AG09309 (cell line): ENCODE measurements at places on chromosomes 6 and 20.
A peak's percentile ranks its signal among the peaks of the same experiment; 100 is the strongest.

DNA sequence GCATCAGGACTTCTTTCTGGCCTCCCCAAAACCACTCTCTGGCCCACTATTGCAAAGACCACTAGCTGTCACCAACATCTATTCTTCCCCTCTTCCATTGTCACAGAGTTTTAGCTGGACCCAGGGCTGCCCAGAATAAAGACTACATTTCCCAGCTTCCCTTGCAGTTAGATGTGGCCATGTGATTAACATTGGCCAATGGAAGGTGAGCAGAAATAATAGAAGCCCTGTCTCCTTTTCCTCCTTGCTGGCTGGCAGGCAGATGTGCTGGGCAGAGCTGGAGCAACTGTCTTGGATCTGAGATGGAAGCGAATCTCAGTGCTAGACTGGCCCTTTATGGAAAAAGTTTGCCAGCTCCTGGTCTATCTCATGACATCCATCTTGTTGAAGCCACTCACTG is 97.0 kb downstream of the KCNB1 start:
- DNase-seq = no peak

DNA sequence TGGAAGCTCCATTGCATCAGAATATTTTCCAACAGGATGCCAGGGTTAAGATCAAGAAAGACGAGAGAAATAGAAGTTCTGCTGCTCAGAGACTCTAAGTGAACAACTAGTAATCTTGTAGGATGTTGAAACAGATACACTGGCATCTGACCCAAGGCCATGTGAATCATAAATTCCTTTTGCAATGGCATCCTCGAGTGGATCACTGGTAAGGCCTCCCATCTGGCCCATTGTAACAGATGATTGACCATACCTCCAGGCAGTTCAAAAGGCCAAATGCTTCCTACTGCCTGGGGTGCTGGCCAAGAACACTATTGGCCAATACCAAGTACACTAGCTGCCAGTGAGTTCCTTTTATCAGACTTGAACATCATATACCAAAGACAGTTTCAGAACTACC is 9.9 kb upstream of the SLC17A3 start:
- DNase-seq = peak; percentile 67

DNA sequence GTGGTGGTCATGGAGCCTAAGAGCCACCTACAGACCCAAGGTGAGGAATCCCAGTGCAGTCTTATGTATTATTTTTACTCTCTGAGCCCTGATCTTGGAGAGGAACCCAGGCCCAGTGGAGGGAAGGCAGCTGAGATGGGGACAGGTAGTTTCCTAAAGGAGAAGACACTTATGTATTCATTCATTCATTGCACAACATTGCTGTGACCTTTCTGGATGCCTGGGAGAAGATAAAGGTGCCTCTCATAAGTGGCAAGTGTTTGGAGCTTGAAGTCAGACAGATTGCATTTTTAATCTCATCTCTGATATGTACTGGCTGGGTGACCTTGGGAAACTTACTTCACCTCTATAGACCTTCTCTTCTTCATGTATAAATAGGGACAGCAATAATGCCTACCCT is 111.1 kb downstream of the CEBPB start:
- DNase-seq = no peak

- DNase-seq = no peak
Measured at GRCh38 chr6:99602520-99603420, 3.9 kb upstream of the PRDM13 start.

DNA sequence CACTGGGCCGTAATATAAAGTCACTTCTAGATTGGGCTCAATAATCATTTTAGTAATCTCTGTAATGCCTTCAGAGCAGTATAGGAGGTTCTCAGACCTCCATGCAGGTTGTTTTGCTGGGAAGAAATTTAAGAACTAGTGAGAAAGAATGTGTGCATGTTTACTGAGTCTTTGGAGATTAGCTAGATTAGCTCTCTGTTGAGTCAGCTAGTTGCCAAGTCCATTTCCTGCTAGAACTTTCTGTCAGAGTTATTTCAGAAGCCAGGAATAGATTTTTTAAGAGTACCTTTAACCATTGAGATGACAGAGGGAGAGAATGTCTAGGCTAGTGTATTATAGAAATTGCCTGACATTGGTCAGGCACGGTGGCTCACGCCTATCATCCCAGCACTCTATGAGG is 33.3 kb downstream of the ORC3 start:
- DNase-seq = peak; percentile 14

- DNase-seq = no peak
Measured at GRCh38 chr6:150048099-150048498, 20.8 kb downstream of the ULBP3 start.

DNA sequence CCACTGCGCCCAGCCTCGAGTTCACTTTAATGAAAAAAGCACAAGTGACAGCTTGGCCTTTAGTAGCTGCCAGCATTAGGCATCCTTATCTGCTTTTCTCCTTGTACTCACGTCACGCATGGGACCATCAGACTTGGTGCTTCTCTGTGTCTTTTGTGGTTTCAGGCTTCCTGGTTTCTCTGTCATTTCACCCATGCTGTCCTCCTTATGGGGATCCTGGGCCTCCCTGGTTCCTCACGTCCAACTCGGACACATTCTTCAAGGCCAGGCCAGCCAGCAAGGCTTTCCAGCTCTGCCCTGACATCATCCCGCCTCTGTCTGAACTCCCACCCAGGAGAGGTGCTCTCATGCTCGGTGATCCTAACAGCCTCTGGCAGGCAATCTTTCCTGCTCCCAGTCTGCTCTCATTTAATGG is 83.2 kb downstream of the TIAM2 start:
- DNase-seq = no peak

DNA sequence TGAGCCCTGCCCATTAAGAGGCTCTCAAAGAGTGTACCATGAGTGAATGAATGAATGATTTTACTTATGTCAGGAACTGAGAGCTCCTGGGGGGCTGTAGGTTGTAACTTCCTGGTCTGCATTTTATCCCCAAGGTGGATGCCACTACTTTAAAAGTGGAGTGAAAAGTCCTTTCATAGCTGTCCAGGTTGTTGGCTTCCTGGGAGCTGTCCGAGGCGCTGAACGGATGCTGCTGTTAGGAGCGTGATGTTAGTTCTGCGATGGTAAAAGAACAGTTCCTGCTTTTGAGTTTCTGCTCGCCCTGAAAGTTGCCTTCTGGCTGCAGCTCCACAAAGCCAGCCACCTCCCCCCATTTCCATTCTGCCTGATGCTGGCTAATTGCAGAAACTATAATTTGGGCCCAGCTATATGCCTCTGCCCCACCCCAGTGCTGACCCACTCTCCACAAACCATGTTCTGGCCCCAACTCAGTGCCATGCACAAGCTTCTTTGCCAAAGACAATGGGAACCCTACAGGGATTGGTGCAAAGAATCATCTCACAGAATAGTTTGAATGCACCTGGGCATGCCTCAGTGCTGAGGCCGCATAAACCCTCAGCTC is 330.9 kb upstream of the CDH4 start:
- no peak for DNase-seq

- DNase-seq = peak; percentile 72
Measured at GRCh38 chr6:33886673-33887144, 82.9 kb upstream of the MLN start.

GRCh38 chr6:116247285-116247684 is 6.6 kb downstream of the TSPYL4 start:
- no peak for DNase-seq

DNA sequence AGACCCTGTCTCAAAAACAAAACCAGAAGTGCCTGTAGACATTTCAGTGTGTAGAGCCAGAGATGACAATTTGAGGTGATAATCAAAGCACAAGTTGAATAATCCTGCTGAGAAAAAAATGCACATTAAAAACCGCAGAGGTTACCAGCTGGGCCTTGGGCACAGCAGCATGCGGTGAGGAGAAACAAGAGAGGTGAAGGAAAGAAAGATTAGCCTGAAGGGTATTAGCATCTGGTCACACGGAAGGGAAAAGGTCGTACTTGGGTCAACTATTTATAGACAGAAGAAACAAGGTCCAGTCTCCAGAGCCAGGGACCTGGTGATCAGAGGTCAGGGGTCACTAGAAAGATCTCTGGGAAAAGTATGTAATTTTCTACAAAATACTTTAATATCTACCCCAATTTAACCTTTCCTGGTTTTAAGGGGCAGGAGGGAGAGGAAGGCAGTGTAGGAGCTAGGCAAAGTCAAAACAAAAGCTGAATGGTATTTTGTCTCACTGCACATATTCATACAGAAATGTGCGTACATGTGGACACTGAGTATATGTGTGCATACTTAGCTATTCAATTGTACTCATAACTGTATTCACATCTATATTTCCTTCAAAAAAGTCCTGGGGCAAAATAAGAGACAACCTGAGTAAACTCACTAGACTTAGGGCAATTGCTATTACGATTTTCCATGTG is 10.1 kb downstream of the MAP7 start:
- DNase-seq = no peak

DNA sequence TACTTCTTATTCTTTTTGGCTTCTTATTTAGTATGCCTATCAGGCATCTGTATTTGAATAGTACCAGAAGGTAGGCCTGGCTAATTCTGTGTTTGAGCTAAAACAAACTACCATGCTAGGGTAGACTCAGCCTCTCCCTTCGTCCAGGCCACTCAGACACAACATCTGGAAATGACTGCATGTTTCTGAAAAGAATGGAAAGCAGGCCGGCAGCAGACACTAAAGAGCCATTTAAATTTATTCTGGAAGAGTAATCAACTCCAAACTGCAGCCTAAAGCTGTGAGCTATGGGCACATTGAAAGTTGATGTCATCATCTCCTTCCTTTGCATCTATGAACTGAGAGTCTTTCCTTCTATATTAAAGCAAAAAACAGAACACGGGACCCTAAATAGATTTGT is 70.9 kb upstream of the SAMD5 start:
- no peak for DNase-seq

DNA sequence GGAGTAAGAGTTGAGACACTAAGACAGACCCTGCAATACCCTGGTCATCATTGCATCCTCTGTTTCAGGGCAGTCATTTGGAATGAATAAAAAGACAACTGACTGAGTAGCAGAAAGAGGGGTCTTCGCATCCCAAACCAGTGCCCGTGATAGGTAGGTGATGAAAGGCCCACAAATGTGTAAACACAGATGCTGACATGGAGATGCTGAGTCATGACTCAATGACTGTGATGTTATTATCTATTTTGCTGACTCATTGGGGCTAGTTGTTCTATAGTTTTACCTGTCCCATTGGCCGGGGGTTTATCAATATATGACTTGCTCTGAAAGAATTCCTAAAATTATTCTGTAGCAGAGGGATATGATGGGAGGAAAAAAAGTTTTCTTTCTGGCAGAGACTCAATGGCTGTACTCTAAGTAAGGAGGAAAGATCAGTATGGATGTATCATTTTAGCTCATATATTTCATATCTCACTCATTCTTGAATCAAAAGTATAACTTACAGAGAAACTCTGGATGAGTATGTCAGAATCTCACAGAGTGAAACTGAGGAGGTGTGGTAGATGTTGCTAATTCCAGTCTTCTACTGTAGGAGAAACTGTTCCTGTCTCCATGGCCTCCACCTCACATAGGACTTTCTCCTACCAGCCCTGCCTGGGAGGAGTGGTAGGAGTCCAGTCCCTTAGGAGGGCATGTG is 119.9 kb upstream of the PREP start:
- no peak for DNase-seq

- no peak for DNase-seq
Measured at GRCh38 chr20:63293871-63294535, 1.0 kb downstream of the COL20A1 start.

DNA sequence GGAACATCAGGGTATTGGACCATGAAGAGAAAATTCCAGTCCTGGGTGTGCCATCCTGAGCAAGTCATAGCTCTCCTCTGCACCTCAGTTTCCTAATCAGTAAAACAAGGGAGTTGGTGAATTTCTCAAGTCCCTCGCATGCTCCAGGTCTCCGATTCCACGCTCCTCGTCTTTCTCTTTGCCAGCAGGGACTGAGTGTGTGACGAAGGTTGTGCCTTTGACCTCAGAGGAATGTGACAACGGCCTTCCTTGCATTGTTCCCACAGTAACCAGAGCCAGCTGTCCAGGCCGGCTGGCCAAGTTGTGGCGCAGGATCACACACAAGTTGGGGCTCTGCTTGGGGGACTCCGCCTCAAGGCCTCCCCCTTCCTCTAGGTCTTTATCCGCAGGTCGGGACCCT is 217.3 kb downstream of the ATXN1 start:
- DNase-seq = peak; percentile 43

DNA sequence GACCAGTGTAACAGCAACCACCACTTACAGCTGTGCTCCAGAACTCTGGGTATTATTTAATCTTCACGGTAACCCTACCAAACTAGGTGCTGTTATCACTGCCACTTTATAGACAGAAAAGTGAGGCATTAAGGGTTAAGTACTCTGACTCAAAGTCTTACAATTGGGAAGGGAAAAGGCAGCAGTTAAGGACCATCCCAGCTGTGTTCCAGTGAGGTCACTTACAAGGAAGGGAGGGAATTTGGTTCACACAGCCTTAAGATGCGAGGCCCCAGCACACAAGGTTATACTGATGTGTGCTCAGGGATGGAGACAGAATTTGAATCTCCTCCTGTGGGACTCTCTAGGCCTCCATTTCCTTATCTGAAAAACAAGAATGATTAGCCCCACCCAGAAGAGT is 46.7 kb downstream of the TRERF1 start:
- no peak for DNase-seq

GRCh38 chr6:167464177-167464576 is 139.3 kb downstream of the TTLL2 start:
- DNase-seq = no peak

DNA sequence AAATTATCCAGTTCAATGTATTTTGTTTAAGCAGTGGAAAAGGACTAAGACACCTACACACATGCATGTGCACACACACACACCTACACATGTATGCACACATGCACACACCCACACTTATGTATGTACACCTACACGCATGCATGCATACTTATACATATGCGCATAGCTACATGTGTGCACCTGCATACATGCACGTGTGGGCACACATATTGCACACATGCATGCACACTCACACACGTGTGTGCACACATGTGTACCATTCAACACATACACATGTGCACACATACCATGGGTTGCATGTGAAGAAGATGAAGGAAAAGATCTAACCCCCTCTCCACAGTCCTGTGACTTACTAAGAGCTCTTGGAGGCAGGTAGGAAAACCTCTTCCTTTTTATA is 122.0 kb upstream of the MAFB start:
- no peak for DNase-seq

GRCh38 chr6:166325383-166326042 is 16.8 kb downstream of the SFT2D1 start:
- no peak for DNase-seq

GRCh38 chr6:37171201-37171969 is 1.4 kb downstream of the PIM1 start:
- DNase-seq = no peak

GRCh38 chr6:90040931-90041330 is 146.7 kb downstream of the GJA10 start:
- DNase-seq = no peak

DNA sequence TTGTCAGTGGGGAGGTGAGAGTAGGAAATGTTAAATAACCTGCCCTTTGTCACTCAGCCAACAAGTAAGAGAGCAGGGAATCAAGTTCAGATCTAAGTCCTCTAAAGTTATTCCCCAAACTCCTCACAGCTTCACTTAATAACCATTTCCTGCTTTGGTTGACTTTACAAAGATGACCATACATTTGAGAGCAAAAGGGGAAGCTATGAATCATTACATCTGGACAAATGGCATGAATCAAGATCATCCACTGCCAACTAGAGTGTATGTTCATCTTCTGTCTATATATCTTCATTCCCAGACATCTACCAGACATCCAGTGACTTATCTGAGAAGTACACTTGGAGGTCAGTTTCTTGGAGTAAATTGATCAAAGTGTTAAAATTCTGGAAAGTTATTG is 15.1 kb upstream of the HIVEP2 start:
- DNase-seq = no peak

- peak; percentile 87 for DNase-seq
Measured at GRCh38 chr6:56890683-56891429, 64.1 kb upstream of the BEND6 start.

GRCh38 chr6:10809098-10809497 is 29.2 kb downstream of the MAK start:
- DNase-seq = no peak
